Stimulated activated CD8-positive, alpha-beta memory T cell treated with anti-CD3 and anti-CD28 coated beads, Interleukin-15, amount 100 ng/mL, for 4 hours (primary cell): ENCODE measurements at places on chromosomes 5 and 9.

- DNase-seq: no peak
Observed at GRCh38 chr5:127003798-127004495, 26.4 kb downstream of the MARCHF3 start.

DNA sequence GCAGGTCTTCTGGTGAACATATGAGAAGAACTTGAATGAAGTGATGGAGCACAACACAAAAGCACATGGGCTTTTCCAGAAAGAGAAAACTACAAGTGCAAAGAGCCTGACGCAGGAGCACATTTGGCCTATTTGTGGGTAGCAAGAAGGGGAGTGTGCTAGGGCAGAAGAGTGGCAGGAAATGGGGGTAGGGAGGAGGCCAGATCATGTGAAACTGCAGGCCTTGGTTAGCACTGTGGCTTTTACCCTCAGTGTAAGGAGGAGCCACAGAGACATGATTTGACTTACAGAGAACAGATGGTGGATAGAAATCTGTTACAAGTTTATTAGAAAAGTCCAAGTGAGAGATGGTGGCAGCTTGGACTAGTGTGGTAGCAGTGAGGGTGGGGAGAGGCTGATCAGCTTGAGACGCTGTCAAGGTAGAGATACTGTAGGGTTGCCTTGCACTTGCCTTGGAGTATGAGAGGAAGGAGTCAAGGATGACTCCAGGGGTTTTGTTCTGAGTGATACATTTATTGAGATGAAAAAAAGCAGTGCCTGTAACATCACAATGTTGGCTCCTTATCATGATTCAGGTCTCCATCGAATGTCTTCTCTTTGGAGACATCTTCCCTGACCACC is 126.7 kb downstream of the PPP2R2B start:
- DNase-seq: peak; percentile 8

DNA sequence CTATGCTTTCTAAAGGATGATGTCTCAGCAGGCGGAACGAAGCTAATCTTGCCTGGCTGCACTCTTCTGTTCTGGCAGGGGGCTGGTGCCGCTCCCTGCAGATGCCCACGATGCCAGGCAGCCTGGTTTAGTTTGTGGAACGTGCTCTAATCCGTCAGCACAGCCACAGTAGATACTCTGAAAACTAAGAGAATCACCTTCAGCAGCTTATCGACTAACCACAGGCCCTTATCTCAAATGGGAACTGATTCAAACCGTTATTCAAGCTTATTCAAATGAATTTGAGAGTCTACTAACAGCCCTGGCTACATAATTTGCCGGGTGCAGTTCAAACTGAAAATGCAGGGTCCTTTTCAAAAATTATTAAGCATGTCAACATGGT is 246.6 kb upstream of the ANKRD55 start:
- DNase-seq: no peak

- no peak for DNase-seq
Observed at GRCh38 chr5:174056064-174056847, 10.8 kb downstream of the NSG2 start.

DNA sequence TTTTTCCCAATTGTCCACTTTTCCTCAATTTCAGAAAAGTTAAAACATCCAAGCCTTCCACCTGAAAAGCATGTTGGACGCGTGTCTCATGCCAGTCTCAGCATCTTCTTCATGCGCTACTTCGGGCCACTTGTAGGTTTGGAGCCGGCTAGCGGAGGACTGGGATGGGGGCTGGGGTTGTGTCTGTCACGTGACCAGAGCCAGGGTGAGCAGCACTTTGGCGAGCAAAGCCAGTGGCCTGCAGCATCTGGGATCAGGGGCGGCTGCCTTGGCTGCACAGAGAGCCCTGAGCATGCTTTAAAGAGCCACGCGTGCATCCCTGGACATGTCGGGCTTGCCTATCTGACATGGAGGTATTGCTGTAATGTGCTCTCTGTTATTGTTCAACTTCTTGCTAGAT is 41.2 kb downstream of the SLC6A3 start:
- no peak for DNase-seq

DNA sequence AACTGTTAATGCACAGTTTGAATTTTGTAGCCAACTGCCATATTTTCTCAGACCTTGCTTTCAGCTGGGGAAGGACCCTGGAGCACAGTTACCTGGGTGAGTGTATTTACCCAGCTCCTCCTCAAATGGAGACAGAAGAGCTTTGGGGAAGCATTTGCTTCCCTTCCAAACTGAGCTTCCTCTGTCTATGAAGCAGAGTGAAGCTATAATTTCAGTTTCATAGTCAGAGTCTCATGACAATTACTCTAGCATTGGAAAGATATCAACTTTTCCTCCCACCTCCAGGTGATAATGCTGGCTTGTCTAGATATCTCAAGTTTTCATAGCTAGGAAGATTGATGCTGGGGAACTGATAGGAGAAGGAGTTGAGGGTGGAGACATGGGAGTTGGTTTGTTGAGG is 406.4 kb upstream of the CLINT1 start:
- DNase-seq: no peak

DNA sequence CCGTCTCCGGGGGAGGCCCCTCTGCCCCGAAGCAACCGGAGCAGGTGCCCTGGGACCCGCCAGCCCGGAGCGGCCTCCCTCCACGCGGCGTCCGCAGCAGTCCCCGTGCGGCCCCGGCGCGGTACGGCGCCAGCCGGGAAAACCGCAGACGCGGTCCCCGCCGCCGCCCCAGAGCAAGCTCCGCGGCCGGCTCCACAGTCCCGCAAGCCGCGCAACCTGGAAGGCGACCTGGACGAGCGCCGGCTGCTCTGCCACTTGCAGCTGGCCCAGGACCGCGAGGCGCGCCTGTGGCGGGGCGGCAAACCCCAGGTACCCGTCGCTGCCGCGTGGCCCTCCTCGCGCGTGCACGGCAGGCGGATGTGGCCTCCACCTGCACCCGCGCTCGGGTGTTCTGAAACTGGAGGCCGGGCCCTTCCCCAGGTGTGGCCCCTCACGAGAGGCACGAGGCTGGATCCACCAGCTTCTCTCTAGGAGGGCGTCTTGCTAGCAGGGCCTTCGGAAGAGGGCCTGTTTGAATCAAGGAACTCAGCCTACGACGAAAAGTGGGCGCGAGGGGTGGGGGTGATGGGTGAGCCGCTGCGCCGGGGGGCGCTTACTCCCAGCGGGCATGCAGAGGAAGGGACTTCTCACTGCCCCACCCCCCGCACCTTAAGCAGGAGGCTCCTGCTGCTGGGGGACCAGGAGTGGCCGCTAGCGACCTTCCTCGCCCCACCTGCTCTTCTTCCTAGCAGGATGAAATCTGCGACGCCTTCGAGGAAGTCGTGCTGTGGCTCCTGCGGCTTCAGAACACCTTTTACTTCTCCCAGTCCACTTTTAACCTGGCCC is 602 bp downstream of the CCNI2 start:
- peak; percentile 17 for DNase-seq

- DNase-seq: no peak
Observed at GRCh38 chr5:92613546-92613945, 967.5 kb downstream of the NR2F1-AS1 start.

DNA sequence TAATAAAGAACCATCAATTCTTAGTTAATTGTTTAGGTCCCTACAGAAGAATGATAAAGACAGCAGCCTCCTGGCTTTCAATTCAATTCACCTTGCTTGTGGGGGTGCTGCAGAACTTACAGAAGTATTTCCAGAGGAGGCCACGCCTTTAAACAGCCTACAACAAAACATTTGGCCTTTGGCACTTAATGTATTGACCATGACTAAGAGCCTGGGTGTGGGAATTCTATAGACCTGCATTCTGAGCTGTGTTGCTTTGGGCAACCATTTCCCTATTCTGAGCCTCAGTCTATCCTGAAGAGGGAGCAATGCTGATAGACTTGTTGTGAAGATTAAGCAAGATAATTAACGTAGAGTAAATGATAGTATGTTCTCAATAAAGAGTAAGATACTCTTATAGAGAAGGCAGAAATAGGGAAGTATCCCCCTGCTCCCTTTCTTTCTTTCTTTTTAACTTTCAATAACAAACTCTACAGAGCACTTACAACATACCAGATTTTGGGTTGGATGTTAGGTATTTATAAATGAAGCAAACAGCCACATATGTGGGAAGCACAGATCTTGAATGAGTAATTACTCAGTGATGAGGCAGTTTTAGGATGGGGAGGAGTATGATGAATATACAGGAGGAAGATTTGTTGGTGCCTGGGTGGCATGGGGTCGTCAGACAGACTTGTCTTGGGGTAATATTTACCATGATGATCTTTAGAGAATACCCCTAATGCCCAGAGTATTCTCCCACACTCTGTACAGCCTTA is 28.4 kb downstream of the PAPPA start:
- no peak for DNase-seq

DNA sequence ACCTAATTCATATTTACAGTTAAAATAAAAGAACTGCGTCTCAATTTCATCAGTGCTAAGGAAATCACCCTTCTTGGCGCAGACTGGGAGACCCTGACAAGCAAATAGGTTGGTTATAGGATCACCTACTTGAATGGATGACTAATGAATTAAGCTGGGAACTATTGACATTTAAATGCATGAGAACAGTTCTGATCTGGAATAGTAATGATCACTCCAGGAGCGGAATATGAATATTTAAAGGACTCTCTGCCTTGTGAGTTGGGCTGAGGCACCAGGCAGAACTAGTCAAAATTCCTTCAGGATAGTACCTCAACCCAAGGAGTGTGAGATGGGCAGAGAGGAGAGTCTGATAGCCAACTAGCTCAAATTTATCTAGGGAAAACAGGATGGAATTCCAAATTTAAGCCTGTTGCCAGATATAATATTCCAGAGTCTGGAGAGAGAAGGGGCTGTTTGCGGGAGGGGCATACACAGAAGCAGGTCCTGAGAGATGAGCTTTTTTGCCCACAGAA is 364.4 kb downstream of the CSNK1G3 start:
- DNase-seq: no peak

DNA sequence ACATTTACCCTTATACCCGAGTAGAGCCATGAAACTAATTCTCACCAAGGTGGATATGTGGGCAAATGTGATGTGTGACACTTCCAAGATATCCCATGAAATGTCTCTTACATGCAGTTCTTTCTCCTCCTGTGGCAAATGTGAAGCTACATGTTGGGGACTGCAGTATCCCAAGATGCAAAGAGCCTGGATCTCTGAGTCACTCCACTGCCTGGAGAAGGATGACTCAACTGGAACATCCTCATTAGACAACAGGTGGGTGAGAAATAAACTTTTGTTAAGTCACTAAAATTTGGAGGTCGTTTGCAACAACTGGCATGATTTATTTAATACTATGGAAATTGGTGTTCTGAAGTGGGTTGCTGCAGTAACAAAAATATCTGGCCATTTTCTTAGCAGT is 36.5 kb upstream of the TENT4A start:
- DNase-seq: no peak

DNA sequence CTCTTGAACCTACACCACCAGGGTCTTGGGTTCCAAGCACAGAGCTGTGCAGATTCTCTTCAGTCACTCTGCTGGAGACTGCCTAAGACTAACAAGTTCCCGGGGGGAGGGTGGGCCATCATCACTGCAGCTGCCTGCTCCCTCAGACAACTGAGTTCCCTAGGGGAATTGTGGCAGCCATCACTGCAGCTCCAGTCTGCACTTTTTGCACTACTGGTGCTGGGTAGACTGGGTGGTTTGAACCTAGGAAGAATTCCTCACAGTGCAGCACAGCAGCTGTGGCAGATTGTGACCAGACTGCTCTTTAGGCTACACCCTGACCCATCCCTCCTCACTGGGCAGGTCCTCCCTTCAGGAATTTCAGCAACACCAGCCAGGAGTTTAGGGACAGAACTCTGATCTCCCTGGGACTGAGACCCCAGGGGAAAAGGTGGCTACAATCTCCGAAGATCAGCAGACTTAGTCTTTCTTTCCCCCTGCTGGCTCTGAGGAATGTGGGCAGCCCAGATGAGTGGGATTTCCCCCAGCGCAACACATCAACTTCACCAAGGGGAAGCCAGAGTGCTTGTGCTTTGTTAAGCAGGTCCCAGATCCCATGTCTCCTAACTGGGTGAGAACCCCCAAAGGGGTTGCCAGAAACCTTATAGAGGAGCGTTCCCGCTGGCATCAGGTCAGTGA is 30.9 kb upstream of the RGMB start:
- DNase-seq: no peak

- no peak for DNase-seq
Observed at GRCh38 chr5:132253008-132253441, 4.5 kb upstream of the PDLIM4 start.

DNA sequence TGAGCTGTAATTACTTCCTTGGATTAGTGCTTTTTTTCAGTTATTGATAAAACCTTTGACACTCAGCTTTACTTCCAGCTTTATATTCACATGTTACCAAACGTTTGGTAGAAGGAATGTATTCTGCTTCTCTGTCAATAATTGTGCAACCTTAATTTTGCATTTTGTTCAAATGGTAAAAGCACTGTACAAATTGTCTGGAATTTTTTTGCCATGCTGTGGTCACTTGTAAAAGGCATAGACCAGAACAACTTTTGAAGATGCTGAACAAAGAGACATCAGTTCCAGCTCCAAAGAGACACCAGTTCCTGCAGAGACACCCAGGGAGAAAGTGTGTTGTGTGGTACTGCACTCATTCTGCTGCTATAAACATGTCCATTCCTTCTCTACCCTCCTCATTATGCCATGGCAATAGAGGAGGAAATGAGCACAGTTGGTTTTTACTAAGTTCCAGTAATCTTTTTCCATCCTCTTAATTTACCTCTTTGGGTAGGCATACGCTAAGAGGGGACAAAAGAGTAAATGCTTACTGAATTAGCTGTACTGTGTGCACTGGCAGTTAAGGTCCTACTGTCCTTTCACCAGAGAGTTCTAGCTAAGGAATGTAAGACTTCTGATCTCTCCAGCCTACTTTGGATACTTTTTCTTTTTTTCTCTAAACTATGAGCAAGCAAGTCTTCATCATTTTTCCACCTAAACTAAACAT is 387.4 kb downstream of the FGF10 start:
- no peak for DNase-seq

GRCh38 chr5:51278539-51278938 is 104.7 kb upstream of the ISL1 start:
- DNase-seq: no peak

DNA sequence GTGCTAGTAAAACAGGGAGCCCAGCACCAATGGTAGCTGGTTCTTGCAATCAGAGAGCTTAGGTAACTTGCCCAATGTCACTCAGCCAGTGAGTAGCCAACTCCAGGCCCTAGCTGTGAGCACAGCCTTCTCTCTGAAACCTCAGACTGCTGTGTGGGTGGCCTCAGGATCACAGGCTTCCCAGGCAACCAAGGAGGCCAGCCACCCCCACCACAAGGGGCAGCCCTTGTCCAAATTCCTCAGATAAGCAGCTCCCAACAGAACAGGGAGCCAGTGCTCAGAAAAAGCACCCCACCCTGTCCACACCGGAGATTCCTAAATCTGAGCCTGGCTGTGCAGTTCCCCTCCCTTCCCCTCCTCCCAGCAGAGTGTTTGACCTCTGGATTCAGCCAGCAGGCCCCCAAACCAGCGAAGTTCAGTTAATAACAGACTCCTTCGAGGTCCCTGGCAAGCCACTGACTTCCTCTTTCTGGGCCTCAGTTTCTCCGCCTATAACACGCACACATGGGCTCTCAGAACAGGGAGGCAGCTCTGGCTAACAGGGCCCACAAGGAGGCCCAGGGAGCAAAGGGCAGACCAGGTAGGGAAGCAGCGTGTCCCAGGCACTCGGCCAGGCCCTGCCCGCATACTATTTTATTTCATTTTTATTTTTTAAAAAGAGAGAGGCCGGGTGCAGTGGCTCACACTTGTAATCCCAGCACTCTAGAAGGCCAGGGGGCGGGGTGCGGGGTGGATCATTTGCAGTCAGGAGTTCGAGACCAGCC is 2.7 kb downstream of the EEIG1 start:
- DNase-seq: no peak
